Left cardiac atrium (tissue), 4 donors: ENCODE measurements at places on chromosomes 16 and 17. TPM values are rescaled to one million over a fixed set of nuclear protein-coding genes. Genes with fewer than 3 reads are reported as not detected.

DNA sequence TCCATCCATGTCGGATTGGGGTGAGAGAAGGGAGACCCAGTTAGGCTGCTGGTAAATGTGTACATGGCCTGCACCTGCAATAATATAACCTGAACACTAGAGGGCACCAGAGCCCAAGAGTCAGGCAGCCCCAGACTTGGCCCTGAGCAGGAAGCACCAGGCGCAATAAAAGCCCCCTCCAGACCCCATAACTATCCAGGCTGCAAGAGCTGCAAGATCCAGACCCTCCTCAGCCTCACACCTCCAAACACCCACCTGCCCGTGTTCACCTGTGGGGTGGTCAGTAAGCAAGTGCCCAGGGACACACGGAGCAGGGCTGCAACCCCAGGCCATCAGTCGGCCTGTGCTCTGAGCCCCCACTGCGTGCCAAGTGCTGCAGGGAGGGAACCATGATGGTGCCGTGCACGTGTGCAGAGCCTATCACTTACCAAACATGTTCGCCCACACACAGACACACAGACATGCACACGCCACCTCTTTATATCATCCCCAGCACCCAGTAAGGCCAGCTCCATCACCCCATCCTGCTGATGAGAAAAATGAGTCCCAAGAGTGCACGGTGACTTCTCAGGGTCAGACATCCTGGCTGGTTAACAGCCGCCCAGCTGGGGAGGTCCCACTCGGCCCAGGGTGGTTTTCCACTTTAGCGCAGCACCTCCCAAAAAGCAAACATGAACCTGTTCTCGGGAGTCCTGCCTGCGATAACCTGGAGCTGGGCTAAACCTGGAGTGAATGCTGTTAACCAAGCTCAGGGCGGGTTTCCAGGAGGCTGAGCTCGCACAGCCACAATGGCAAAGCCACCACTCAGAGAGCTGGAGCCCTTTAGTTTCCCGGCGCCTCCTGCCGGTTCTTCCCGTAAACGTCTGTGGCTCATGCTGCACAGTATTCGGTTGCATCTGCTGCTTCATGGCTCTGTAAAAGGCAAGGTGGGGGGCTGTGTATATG, 439.8 kb downstream of the SOX9 start:
- DNase-seq, result no peak

The KRTAP16-1 gene
- total RNA-seq, result not detected

GRCh38 chr16:5228369-5228768, 130.8 kb upstream of the EEF2KMT start:
- no peak for DNase-seq

DNA sequence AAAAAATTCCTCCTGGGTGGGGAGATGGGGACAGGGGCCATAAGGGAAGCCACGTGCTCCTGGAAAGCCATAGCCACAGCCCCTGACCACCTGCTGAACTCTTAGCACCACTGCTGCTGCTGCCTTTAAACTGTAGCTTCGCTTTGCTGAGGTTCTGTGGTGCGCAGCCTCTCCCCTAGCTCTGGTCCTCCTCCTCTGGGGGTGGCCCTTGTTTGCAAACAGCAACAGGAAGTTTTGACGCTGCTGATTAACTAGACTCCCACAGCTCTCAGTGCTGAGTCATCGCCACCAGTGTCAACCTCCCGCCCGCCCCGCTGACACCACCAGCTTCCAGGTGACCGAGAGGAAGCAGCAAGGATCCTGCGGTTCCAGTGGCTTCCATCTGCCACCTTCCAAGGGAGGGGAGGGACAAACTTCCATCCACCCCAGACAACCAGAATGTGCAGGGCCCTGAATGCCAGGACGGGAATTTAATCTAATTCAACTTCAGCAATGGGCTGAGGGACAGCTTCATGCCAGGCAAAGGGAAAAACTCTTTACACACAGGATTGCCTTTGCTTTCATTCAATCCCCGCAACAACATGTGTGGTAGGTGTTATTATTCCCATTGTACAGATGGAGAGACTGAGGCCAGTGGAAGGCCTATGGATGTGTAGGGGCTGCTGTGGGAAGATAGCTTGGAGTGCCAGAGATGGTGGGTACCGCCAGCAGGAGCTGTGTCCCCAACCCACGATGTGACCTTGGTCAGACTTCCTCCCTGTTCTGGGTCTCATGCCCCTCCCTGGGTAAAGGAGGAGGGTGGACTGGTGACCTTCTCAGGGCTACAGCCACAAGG, 8.1 kb upstream of the KIFC3 start:
- peak; percentile 82 for DNase-seq

GRCh38 chr16:89563639-89564392, 3.3 kb downstream of the RPL13 start:
- no peak for DNase-seq

GRCh38 chr16:31471875-31472708, at the start of gene TGFB1I1:
TSS of gene TGFB1I1 (plus strand) at chr16:31472152. CDS start at chr16:31472189, 37 bp downstream.
- DNase-seq, result peak; percentile 82

DNA sequence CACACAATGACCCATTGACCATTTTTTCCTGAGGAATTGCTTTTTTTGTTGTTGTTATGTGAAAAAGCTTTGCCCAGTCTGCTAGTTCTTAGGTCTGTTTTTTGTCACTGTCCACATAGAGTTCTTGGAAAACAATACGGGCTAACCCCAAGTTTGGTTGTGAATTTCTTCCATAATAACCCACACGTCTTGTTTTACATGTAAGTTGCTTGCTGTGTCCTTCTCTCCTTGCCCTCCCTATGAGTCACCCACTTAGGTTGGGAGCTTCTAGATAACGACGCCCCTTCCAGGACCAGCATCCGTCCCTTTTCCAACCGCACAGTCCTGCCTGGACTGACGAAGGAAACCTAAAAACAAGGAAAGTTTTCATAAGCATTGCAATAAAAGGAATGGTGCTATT, 175.3 kb upstream of the HS3ST3A1 start:
- no peak for DNase-seq

GRCh38 chr16:56606071-56606475, 2.3 kb upstream of the MT2A start:
- DNase-seq, result peak; percentile 67

- DNase-seq, result peak; percentile 75
These were observed 11.5 kb downstream of the CCL16 start for GRCh38 chr17:35969558-35970380.

The KRT33A gene
- not detected for total RNA-seq

DNA sequence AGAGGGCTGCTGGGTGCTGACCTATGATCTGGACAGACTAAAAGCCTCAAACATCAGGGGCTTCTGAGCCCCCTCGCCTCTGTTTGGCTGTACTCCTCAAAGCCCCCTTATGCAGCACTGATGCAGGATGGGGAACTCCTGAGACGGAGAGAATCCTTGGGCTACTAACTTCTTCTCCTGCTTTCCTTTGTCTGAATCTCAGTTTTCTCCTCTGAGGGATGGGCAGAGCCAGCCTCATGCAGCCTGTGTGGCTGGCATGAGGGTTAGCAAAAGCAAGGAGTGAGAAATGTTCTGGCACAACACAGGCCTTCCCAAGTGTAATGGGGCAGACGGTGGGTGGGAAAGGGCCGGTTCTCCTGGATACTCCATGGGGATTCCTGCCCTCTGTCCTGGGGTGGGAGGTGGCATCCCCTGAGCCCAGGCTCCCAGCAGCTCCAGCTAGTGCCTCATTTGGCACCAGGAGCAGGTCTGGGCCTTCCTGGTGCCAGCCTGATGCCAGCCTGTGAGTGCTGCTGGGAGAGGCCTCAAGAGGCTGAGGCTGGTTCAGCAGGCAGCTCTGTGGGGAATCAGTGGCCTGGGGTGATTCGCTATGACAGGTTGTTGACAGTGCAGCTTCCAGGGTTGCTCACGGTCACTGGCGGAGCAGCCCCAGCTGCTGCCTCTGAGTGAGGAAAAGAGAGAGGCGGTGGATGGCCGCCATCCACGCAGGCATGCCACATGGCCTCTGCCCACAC, 4.0 kb upstream of the BRD7 start:
- DNase-seq, result no peak

The ARHGAP23 gene
- 54.1 TPM for total RNA-seq

GRCh38 chr17:15981208-15981607, 18.3 kb downstream of the ZSWIM7 start:
- DNase-seq, result no peak

DNA sequence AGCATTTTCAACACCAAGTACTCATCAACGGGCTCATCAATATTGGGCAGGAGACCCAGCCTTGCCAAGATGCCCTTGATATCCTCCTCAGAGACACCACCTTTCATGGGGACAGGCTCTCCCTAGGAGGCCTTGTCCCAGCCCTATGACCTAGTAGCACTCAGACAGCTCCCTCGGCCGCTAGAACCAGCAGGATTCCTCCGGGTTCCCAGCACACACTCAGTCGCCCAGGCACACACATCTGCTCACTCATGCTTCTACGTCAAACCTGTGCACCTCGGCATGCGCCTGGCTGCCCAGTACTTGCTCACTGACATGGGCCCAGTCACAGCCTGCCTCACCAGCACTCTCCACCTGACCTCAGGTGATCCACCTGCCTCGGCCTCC, 17.0 kb downstream of the SRCIN1 start:
- no peak for DNase-seq

DNA sequence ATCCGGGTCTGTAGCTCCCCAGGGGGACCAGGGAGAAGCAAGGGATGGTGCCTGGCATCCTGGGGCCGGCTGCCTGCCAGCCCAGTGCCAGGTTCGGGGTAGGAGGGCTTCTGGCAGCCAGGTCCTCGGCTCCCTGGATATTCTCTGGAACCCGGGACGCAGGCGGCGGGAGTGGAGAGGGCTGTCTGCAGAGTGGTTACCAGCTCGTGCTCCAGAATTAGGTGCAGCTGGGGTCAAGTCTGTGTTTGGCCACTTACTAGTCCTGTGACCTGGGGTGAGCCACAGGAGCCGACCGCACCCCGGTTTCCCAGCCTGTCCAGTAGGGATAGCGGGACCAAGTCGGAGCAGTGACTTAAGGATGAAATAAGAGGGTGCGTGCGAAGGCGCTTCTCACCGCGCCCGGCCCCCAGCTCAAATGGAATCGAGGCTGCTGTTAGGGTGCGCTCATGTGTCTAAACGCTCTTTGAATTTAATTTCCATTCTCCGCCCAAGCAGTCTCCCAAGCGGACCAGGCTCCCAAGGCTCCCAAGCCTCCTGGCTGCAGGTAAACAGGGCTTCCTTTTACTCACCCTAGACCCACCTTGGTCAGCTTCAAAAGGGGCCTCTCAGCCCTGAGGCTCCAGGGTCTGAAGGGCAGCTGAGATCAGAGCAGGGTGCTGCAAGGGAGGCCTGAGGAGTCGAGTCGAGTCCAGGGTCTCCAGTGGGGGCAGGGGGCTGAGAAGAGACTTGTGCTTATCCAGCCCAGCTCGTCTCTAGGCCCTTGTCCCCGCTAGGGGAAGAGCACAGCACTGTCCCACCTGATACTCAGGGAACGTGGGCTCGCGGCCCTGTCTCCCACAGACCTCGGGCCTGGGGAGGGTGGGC, 28.3 kb upstream of the ZNF469 start:
- DNase-seq, result peak; percentile 11

DNA sequence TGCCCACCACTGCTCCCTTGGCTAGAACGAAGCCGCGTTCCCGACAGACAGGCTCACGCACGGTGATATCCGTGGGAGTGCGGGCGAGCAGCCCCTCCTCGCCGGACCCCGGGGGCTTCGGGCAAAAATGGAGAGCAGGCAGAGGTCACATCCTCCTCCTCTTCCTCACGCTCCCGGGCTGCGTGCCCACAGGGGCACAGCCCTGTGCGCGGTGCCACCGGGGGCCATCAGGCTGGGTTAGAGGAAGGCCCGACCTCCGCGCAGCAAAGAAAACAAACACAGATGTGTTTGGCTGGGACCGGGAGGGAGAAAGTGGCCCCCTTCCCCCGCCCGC, 519 bp upstream of the NTN1 start:
- DNase-seq, result no peak

DNA sequence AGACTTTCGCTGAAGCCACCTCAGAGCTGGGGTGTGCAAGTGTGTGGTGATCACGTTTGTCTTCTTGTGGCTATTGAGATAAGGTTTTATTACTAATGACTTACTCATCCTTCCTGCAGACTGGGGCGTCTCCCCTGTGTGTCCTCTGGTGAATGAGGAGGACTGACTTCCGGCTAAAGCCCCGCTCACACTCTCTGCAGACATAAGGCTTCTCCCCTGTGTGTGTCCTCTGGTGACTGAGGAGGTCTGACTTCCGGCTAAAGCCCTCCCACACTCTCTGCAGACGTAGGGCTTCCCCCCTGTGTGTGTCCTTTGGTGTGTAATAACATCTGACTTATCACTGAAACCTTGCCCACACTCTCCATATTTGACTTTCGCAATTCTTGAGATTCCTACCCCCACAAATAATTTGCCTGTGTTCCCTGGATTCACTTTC, 19.4 kb downstream of the PRDM7 start:
- DNase-seq, result no peak

DNA sequence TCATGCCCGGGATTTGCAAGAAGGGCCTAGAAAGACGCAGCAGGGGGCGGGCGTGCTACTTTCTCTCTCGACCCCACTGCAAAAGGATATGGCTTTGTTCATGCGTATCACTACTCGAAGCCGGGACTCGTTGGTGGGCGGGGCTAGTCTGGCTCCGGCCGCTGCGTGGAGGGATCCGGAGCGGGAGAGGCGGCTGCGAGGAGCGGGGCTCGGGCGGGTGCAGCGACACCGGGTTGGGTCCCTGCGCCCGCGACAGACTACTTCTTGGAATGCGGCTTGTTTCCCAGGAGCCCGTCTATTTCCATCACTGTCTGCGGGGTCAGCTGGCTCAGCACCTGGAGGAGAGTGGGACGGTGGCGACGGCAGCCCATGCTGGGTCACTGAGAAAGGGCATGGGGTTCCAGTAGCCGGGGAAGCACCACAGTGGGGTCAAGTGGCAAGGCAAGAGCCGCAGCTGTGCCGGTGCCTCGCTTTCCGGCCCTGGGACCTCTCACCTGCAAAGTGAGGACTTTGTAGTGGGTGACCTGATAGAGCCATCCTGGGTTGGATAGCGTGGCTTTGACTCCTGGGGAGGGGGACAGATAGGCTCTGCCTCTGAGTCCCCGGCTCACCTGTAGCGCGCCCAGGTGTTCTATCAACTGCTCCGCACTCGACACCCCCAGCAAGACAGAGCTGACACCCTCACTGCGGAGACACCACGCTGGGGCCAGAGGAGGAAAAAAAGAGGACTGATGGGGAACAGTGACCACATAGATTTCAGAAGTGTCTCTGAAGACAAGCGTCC, 6.6 kb downstream of the KCNAB3 start:
- DNase-seq, result peak; percentile 90

DNA sequence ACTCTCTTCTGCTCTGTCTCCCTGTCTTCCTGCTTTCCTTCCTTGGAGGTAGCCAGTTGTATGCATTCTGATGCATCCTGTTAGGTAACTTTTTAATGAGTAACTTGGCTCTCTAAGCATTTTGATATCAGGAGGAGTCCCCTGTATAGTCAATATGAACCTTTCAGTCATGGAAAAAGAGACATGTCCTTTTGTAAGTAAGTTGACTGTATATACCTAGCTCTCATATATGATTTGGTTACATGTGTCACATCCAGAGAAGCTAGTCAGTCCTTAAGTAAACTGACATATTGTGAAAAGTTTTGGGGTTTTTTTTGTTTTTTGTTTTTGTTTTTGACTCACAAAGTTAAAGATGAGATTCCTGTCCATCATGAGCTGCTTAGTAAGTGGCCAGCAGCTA, 18.8 kb downstream of the UTP18 start:
- no peak for DNase-seq

The CES3 gene
- 1.4 TPM for total RNA-seq

GRCh38 chr16:11316331-11317015, 28.8 kb upstream of the RMI2 start:
- no peak for DNase-seq

The FOXN1 gene
- not detected for total RNA-seq
